Activated CD8-positive, alpha-beta T cell treated with anti-CD3 and anti-CD28 coated beads, Interleukin-2, amount 10 ng/mL, durations not matched to agents 7 days and 5 days (primary cell): ENCODE measurements at places on chromosomes 5 and 9. TPM values are rescaled to one million over a fixed set of nuclear protein-coding genes. Genes with fewer than 3 reads are reported as not detected.

DNA sequence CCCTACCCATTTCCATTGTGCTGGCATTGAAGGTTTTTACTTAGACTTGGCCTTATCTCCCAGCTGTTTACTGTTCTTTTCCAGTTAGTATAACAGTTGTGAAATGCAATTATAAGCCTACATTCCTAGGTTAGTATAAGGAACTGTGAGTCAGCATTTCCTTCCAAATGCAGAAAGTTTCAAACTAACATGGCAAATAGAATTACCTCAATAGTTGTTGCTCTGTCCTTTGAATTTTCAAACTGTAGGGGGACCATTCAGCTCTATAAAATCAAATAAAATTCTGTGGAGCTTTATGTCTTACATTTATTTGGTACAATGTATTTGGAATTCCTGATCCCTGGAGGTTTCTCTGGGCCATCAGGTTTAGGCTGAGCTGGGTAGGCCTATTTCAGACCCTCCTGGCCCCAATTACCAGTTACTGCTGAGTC, 47.2 kb downstream of the ARHGEF28 start:
- no peak overlapping the region for H3K27ac ChIP-seq
- DNase-seq: no peak
- H3K36me3 ChIP-seq: no peaks in the 10 kb centered on the region

DNA sequence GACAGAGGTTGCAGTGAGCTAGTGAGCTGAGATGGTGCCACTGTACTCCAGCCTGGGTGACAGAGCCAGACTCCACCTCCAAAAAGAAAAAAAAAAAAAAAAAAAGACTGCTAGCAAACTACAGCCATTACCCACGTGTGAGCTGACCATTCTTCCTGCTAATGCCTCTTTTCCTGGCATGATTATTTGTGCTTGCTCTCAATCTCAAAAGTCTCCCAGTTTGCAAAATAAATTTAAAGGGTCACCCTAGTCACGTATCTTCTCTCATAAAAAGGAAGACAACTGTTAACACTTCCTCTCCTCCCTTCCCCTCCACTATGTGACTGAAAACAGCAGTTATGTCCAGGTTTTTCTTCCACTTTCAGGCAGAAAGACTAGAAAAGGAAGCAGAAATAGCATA, 37.2 kb downstream of the TRIM36 start:
- H3K4me3 ChIP-seq: no peak overlapping the region
- no peak overlapping the region for H3K27ac ChIP-seq
- H3K36me3 ChIP-seq: no peaks in the 10 kb centered on the region
- no peak for DNase-seq
- H3K27me3 ChIP-seq: peaks cover 16% of the 10 kb centered on the region
- H3K4me1 ChIP-seq: no peaks in the 10 kb centered on the region

- no peaks in the 10 kb centered on the region for H3K4me1 ChIP-seq
- no peaks in the 10 kb centered on the region for H3K27me3 ChIP-seq
- H3K36me3 ChIP-seq: no peaks in the 10 kb centered on the region
Observed at GRCh38 chr5:53126521-53126920, 17.0 kb upstream of the MOCS2 start.

DNA sequence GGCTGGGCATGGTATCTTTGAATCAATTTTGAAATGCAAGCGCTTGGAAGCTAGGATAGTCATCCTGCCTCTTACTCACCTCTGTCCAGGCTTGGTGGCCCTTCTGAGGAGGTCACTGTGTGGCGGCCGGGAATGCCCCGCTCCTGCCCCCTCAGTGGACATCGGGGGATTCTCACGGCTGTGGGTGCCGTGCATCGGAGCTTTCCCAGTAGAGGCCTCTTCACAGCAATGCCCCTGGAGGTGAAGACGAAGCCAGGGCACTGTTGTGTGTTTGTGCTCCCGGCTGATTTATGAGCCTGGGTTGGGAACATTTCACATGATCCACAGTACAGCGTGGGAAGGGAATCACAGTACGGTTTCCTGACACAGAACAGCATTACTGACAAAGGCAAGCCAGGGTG, 147.5 kb downstream of the NXNL2 start:
- no peaks in the 10 kb centered on the region for H3K36me3 ChIP-seq
- H3K4me3 ChIP-seq: no peak overlapping the region
- no peaks in the 10 kb centered on the region for H3K27me3 ChIP-seq
- no peaks in the 10 kb centered on the region for H3K4me1 ChIP-seq
- no peak overlapping the region for H3K27ac ChIP-seq

DNA sequence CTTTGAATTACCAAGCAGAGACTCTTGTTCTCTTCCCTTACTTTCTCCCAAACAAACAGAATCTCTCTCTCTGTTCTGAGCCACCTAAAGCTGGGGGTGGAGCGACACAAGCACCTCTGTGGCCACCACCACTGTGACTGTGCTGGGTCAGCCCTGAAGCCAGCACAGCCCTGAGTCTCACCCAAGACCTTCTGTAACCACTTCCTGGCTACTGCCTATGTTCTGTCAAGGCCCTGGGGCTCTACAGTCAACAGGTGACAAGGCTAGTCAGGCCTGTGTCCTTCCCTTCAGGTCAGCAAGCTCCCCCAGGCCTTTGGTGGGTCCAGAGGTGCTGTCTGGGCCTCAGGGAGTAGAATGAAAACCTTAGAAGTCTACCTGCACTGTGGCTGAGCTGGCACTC, 26.1 kb upstream of the SLC28A3 start:
- peaks cover 4% of the 10 kb centered on the region for H3K27me3 ChIP-seq
- DNase-seq: no peak
- H3K36me3 ChIP-seq: no peaks in the 10 kb centered on the region

DNA sequence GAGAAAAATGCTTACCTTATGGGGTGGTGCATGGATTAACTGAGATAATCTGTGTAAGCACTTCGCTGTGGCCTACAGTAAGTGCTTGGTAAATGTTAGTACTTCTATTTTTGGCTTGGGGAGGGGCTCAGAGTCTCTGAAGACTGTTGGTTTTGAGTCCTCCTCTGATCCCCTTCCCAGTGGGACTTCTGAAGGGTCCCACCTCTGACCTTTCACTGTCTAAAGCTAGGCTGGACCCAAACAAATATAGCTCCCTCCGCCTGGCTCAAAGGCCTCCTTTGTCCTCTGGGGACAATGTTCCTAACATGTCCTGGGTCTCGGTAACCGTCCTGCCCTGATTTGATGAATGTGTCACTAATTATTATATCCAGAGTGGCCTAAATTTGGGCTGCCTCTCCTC, 34.8 kb downstream of the CAMK2A start:
- peaks cover 2% of the 10 kb centered on the region for H3K27me3 ChIP-seq
- H3K36me3 ChIP-seq: no peaks in the 10 kb centered on the region
- no peak for DNase-seq

DNA sequence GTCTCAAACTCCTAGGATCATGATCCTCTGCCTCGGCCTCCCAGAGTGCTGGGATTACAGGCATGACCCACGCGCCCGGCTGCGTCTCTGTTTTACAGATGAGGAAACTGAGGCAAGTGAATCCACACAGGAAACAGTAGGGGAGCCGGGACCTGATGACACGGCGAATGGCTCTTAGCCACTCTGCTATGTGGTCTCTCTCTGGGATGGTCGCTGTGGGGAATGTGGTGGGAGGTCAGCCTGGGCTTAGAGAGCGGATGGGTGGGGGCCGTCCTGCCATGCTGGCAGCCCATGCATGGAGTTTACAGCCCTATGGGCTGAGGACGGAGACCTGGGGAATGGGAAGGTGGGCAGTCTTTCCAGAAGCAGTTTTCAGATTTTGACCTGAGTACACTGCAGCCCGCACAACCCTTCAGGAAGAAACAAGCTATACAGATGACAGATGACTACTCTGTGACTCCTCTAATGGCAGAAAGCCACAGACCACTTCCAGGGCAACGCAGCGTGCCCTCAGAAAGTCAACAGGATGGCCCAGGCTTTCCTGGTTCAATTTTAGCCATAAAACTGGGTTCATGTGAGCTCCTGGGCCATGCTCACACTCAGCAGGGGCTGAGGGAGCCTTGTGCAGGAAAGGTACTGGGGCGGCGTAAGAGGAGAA, 136.1 kb upstream of the RAPGEF1 start:
- peaks cover 50% of the 10 kb centered on the region for H3K4me1 ChIP-seq
- H3K27me3 ChIP-seq: no peaks in the 10 kb centered on the region
- H3K27ac ChIP-seq: peak overlapping the region; percentile 82

GRCh38 chr5:74095871-74096270, 469.9 kb downstream of the ARHGEF28 start:
- DNase-seq: no peak
- H3K36me3 ChIP-seq: no peaks in the 10 kb centered on the region
- H3K27ac ChIP-seq: no peak overlapping the region

- H3K4me1 ChIP-seq: no peaks in the 10 kb centered on the region
- peaks cover 30% of the 10 kb centered on the region for H3K36me3 ChIP-seq
- no peaks in the 10 kb centered on the region for H3K27me3 ChIP-seq
- H3K27ac ChIP-seq: no peak overlapping the region
Observed at GRCh38 chr5:78065663-78066062, 228.8 kb downstream of the AP3B1 start.

GRCh38 chr5:150043657-150044328, 42.6 kb downstream of the CSF1R start:
- H3K4me3 ChIP-seq: no peak overlapping the region
- no peaks in the 10 kb centered on the region for H3K27me3 ChIP-seq
- H3K27ac ChIP-seq: peak overlapping the region; percentile 77
- peaks cover 70% of the 10 kb centered on the region for H3K36me3 ChIP-seq

- no peak overlapping the region for H3K27ac ChIP-seq
- DNase-seq: peak; percentile 57
- peaks cover 45% of the 10 kb centered on the region for H3K4me1 ChIP-seq
- peak overlapping the region; percentile 94 for H3K4me3 ChIP-seq
- H3K27me3 ChIP-seq: no peaks in the 10 kb centered on the region
- H3K36me3 ChIP-seq: peaks cover 30% of the 10 kb centered on the region
Observed at GRCh38 chr5:138354926-138355378, 2.5 kb downstream of the KDM3B start.

DNA sequence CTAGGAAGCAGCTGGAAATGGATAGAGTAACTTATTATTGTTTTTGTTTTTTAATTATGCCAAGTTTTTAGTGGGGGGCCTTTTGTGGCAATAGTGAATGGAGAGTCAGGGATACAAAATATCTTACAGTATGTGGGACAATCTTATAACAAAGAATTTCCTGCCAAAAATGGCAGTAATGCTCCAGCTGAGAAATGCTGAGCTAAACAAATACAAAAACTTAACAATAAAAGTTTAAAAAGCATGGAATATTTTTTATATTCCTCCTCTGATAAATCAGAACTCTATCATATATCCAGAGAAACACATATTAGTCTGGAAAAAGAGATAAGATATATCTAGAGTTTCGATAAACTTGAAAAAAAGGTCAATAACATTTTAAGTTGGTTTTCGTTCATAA, 110.6 kb downstream of the TMEM161B start:
- DNase-seq: no peak
- no peaks in the 10 kb centered on the region for H3K4me1 ChIP-seq
- no peak overlapping the region for H3K27ac ChIP-seq
- peaks cover 27% of the 10 kb centered on the region for H3K27me3 ChIP-seq
- no peak overlapping the region for H3K4me3 ChIP-seq

DNA sequence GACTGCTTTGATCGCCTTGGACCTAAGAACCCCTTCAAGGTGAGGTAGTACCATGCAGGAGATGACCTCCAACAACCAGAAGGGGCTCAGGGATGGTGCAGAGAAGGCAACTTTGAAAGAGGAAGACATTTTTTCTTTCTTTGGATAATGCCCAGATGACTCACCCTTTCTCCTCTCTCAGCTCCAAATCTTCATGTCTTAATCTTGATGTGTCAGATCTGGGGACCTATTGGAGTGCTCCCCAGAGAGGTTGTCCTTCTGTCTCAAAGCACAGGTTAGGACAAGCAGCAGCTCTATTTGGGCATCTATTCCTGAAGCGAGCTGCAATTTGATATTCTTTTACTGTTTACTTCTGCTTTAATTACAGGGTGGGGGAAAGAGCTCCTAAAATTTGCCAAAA, 229.9 kb upstream of the MAP3K1 start:
- H3K4me3 ChIP-seq: no peak overlapping the region
- peaks cover 3% of the 10 kb centered on the region for H3K27me3 ChIP-seq

- no peaks in the 10 kb centered on the region for H3K36me3 ChIP-seq
- H3K4me1 ChIP-seq: no peaks in the 10 kb centered on the region
- no peak overlapping the region for H3K4me3 ChIP-seq
- no peak overlapping the region for H3K27ac ChIP-seq
Observed at GRCh38 chr5:56412601-56413379, 179.7 kb upstream of the ANKRD55 start.

DNA sequence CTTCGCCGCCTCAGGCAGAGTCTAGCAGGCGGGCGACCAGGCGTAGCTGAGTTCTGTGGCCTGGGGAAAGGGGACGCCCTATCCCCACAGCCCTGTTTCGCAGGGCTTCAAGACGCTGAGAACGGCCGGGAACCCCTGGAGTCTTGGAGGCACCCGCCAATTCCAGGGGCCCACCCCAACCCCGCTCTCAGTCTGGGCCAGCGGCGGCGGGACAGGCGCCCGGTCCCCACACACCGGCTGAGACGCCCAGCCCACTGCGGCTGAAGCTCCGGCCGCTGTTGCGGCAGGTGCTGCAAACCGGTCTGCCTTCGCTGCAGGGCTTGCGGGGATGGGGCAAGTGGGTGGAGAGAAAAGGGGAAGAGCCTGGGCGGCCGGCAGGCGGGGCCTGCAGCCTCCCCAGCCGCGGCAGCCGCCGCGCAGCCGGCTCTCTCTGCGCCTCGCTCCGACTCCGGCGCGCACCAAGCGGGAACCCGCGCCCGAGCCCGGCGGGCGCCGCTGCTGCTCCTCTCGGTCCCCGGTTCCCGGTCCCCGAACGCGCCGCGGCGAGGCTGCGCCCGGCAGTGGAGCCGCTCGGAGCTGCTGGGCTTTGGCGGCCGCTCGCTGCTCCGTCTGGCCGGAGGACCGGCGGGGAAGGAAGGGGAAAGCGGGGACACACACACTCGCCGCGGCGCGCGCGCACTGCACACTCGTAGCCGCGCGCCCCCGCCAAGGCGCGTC, at the start of gene PIP5K1B:
Gene PIP5K1B (plus strand): TSS at position 427 of the 717 bp plus-strand sequence. CDS start 117,375 bp downstream, outside the sequence.
- no peaks in the 10 kb centered on the region for H3K36me3 ChIP-seq
- peaks cover 66% of the 10 kb centered on the region for H3K27me3 ChIP-seq
- peak; percentile 56 for DNase-seq
- peak within 1 kb of the TSS; percentile 78 for H3K4me3 ChIP-seq
- peaks cover 13% of the 10 kb centered on the region for H3K4me1 ChIP-seq

Gene PARP8
- 80.0 TPM for total RNA-seq

Gene PPP3R2
- not detected for total RNA-seq

Gene MIGA2
- 45.6 TPM for total RNA-seq

Gene GDA
- not detected for total RNA-seq

Gene CARD19
- 55.4 TPM for total RNA-seq

Gene DRD1
- not detected for total RNA-seq

Gene NUTM2F
- total RNA-seq: not detected

Gene ADGRD2
- not detected for total RNA-seq
